ENCODE measurements at places on chromosomes 13 and 19. TPM values are rescaled to one million over a fixed set of nuclear protein-coding genes. Genes with fewer than 3 reads are reported as not detected.

RCBTB2 gene
- 1.7 TPM for total RNA-seq

TUBA3C gene
- total RNA-seq: not detected

ZFP14 gene
- 2.4 TPM for total RNA-seq

CYP2A7 gene
- total RNA-seq: not detected

APBA3 gene
- total RNA-seq: 12.4 TPM

LRFN3 gene
- total RNA-seq: 18.1 TPM

ERICH6B gene
- not detected for total RNA-seq

IQCN gene
- 0.31 TPM for total RNA-seq

Measured in A549 treated with CpdA at 1 μM for 4 hours (cell line).